ENCODE measurements at places on chromosomes 13 and 19.

- peak; percentile 76 for DNase-seq
These were observed 28.5 kb upstream of the NPAS1 start for GRCh38 chr19:46990991-46991676.

DNA sequence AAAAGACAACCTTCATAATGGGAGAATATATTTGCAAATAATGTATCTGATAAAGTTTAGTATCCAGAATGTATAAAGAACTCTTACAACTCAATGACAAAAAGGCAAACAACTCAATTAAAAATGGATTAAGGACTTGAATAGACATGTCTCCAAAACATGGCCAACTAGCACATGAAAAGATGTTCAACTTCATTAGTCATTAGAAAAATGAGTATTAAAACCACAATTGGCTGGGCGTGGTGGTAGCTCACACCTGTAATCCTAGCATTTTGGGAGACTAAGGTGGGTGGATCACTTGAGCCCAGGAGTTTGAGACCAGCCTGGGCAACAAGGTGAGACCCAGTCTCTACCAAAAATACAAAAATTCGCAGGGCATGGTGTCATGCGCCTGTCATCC lies 18.8 kb upstream of the ZMYM5 start:
- no peak for DNase-seq

GRCh38 chr13:45456196-45456972 lies 8.4 kb upstream of the COG3 start:
- no peak for DNase-seq

DNA sequence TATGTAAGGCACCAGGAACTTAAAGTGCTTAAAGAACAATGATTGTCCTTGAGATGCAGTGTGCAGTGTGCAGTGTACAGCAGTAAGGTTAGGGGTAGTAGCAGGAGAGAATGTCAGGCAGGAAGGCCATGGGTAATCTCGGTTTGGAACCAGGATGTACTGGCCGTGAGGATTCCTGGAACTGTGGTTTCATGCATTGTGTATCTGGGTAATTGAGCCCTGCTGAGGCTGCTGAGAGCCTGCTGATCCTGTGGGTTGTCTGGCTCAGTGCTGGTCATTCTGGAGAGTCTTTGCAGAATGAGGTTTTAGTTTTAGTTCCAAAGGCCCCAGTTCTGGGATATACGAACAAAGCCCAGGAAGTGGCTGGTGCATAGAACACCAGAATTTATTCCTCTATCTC lies 71.0 kb downstream of the ZNF568 start:
- no peak for DNase-seq

GRCh38 chr13:48739386-48739964 lies 85.7 kb downstream of the CYSLTR2 start:
- DNase-seq: no peak
